ENCODE measurements at places on chromosomes 6 and 20.

DNA sequence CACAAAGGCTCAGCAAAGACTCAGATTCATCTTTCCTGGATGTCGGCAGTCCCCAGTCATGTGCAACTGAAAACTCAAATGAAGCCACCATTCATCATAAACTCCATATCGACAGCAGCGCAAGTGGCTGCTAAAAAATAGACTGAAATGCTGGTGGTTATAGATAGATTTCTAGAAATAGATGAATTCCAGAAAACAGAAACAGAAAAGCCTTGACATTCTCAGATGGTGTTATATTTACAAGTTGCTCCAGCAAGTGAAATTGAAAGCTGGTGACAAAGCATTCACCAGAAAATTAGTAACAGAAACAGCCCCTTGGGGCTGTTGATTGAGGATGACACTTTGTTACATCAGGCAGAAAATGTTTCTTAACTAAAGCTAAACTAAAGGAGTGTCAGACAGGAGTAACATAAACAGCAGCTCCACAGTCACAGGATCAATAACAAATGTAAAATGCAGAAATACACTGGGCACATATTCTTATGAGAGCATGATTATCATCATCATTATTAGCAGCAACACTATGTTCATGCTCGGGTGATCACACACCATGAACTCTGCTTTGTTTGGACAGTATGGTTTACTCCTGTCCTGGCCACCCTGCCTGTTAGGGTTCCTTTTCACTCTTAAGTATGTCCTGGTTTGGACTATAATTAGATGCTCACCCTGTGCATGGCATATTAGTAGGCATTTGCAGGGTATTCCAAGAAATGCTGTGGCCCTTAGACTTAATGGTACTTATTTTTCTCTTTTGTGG lies 36.4 kb upstream of the SLC35F1 start:
- DNase-seq = no peak

DNA sequence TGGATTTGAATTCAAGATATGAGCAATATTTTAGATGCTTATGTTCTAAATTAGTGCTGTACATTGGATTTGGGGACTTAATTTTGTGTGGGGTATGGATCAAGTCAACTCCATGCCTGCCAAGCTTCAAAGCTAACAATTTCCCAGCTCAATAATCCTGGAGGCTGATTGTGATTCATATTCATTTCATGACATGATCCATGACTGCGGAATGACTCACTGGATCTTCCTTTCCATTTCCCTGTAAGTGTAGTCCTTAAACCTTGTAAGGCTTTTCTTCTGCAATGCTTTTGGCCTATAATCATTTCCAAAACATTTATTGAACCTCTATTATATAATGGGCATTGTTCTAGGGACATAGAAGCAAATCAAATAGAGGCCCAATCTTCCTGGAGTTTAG lies 44.7 kb upstream of the CCN2 start:
- no peak for DNase-seq

DNA sequence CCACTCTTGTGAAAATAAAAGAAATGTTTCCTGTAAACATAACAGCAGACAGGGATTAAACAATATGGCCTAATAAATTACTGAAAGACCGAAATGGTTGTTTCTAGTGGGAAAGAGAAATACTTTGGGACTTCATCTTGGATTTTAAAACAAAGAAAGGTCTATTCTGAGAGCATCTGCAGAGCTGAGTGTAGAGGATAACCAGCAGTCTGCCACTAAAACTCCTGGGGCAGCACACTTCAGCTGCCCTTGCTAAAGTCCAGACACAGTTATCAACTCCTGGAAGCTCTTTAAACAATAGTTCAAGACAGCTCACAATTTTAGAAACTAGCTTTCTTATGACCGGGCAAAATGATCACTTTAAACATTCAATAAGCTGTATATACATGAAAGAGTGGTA lies 38.6 kb downstream of the AKIRIN2 start:
- no peak for DNase-seq

GRCh38 chr6:3412779-3413500 lies 43.9 kb downstream of the SLC22A23 start:
- no peak for DNase-seq

GRCh38 chr6:92110403-92110802 lies 1309.0 kb downstream of the EPHA7 start:
- no peak for DNase-seq

- no peak for DNase-seq
These were observed 133.5 kb downstream of the TBC1D7 start for GRCh38 chr6:13194852-13195251.

GRCh38 chr20:20780127-20780824 lies 67.8 kb upstream of the RALGAPA2 start:
- peak; percentile 79 for DNase-seq

- no peak for DNase-seq
These were observed 25.9 kb downstream of the NEDD9 start for GRCh38 chr6:11206576-11206975.

DNA sequence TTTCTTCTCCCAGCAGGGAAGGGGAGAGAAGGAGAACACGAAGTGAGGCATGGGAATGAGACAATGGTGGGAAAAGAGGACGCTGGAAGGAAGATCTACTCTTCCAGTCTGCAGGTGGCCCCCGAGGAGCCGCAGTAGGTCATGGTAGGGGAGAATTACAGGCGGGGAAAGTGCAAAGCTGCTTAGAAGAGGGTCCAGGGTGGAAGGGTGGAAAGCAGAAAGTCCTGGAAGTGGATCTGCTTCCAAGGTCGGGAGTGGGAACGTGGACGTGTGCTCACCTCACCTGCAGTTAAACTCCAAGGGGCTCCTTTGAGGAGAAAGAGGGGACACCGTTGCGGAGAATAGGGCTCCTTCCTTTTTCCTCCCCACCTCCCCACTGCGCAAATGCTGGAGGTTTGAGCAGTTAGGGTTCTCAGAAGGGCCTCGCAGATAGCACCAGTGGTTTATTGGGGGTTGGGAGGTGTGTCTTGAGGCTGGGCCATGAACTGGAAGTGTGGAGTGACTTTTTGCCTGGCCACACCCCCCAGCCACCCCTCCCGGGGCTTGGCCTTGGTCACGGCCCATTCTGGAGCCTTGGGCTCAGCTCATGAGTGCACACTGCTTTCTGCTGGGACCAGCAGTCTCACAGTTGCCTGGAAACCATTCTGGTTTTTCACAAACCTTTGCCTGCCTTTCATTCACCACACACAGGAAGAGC lies 100.4 kb upstream of the MLN start:
- no peak for DNase-seq

- DNase-seq = no peak
These were observed 215.8 kb downstream of the EYA4 start for GRCh38 chr6:133456944-133457343.

- DNase-seq = no peak
These were observed 6.3 kb upstream of the HMGN4 start for GRCh38 chr6:26531897-26532296.

DNA sequence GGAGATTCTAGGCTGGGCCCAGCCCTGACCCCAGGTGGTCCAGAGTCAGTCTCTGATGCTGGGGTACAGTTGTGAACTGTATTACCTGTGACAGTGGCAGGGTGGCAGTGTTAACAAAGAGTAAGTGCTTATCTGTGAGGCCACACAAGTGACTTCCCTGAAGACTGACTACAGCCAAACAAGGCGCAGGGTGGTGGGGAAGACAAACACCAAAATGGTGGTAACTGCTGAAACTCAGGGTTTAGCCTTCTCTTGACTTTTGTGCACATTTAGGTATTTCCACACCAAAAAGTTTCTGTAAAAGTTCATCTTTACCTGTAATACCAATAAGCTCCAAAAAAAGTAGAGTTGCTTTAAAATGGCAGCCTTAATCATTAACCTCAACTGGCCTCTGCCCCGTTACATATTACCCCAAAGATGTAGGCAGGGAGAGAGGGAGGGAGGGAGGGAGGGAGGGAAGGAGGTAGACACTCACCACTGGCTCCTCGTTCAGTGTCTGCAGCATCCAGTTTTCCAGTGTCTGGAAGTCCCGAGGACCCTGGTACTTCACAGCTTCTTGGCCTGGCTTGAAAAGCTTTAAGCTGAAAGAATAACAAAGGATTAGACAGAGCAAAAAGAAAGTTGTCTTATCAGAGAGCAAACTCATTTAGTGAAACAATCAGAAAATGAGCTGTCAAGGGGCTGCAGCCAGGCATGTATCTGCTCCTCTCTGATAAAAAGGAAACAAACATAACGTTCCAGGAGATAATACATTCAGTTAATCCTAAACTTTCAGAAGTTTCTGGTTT lies 11.3 kb downstream of the TXNDC5 start:
- DNase-seq = no peak

DNA sequence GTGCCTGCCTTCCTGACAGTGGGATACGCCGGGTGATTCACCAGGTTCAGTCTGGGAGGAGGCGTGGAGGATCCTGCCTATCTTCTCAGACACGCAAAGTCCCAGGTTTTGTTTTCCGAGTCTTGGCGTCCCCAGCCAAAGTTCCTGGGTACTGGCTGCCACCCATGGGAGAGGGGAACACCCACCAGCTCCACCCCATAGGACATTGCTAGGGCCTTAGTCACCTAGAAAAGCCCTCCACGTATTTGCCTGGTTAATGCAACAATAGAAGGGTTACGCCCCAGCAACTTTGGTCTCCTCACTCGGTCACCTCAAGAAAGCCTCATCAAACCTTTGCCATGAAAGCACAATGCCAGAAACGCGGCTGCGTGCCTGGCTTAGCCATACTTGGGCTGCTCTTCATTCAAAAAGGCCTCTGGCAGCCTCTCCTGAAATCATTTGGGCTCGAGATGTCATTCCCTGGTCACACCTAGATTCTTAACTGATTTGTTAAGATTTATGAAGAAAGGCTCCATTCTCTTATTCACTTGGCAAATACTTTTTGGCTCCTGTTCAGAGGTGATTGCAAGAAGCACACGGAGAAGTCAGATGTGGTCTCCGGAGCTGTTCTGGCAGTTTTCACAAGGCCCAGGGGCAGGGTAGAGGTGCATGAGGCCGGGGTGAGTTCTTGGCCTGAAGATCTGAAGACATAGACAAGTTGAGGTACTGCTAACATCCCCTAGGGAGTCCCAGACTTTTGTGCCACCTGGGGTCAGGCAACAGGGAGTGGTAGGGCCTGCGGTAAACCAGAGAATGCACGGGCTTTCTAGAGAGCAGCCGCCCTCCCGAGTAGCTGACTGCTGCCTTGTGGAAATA lies 35.5 kb upstream of the ZNF133 start:
- no peak for DNase-seq

GRCh38 chr6:62296541-62296940 lies 10.5 kb upstream of the KHDRBS2 start:
- no peak for DNase-seq

GRCh38 chr6:46420921-46421638 lies 70.2 kb downstream of the RCAN2 start:
- DNase-seq = no peak

GRCh38 chr6:108597572-108598304 lies 37.0 kb downstream of the FOXO3 start:
- no peak for DNase-seq

- DNase-seq = no peak
These were observed 66.4 kb downstream of the CLIC5 start for GRCh38 chr6:45949256-45949655.

All from left ventricle myocardium inferior (tissue), 1 donor.